ENCODE measurements at places on chromosomes 6 and 20.
A peak's percentile ranks its signal among the peaks of the same experiment; 100 is the strongest.

GRCh38 chr20:50517817-50518154 is 7.6 kb downstream of the PTPN1 start:
- no peak overlapping the region for H3K27ac ChIP-seq
- H3K4me3 ChIP-seq: no peak overlapping the region
- no peaks in the 10 kb centered on the region for H3K27me3 ChIP-seq
- H3K4me1 ChIP-seq: no peaks in the 10 kb centered on the region
- no peak for DNase-seq
- no peaks in the 10 kb centered on the region for H3K36me3 ChIP-seq

DNA sequence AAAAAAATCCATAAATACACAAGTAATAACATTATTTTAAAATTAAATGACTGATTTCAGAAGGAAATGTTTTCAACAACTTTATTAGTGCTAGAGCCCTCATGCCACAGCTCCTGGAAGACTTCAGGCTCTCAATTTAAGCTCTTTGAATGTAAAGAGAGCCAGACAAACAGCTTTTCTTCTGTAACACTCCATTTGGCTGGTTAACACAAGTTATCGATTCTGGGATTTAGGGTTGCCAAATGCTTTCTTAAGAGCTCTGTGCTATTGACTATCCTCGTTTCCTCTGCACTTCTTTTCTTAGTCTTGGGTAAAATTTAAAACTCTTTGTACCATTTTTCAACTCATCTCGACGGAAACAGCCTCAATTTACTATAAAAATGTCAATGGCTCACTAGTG is 402.5 kb downstream of the PRKN start:
- H3K36me3 ChIP-seq: no peaks in the 10 kb centered on the region
- no peak overlapping the region for H3K4me3 ChIP-seq
- DNase-seq: no peak
- no peaks in the 10 kb centered on the region for H3K4me1 ChIP-seq

GRCh38 chr6:125123468-125124048 is 30.0 kb upstream of the TPD52L1 start:
- DNase-seq: no peak
- H3K27ac ChIP-seq: no peak overlapping the region

DNA sequence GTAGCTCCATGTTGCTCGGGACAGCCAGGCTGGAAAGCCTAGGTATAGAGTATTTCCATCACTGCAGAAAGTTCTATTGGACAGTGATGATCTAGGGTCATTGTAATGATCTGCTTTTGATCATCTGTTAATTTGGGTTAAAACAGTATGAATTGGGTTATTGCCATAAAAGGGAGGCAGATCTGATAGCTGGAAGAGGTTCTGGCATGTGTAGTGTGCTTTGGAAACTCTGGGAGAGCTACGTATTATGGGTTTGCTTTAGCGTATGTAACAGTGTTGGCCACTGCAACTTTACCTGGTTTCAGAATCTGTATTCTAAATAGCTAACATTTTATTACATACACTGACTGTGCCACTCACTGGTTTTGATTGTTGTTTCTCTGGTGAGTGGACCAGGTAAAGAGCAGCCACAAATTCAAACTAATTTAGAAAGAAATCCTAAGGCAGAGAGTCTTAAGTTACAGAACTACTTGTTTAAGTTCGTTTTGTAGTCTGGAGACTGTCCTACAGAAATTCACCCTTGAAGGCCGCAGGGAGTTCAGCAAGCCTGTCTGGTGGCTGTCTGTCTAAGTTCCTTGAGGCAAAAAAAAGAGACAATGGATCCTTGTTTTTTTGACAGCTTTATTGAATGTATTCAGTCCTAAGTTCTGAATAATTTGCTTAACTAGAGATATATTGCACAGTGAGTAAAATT is 300.3 kb downstream of the PRL start:
- peaks cover 1% of the 10 kb centered on the region for H3K4me1 ChIP-seq
- no peak overlapping the region for H3K4me3 ChIP-seq
- no peak overlapping the region for H3K27ac ChIP-seq
- no peaks in the 10 kb centered on the region for H3K27me3 ChIP-seq
- DNase-seq: no peak
- H3K36me3 ChIP-seq: no peaks in the 10 kb centered on the region

- DNase-seq: no peak
- no peaks in the 10 kb centered on the region for H3K36me3 ChIP-seq
- no peaks in the 10 kb centered on the region for H3K4me1 ChIP-seq
- H3K27ac ChIP-seq: no peak overlapping the region
- no peaks in the 10 kb centered on the region for H3K27me3 ChIP-seq
- H3K4me3 ChIP-seq: no peak overlapping the region
Measured at GRCh38 chr20:57079031-57080005, 187.1 kb downstream of the BMP7 start.

DNA sequence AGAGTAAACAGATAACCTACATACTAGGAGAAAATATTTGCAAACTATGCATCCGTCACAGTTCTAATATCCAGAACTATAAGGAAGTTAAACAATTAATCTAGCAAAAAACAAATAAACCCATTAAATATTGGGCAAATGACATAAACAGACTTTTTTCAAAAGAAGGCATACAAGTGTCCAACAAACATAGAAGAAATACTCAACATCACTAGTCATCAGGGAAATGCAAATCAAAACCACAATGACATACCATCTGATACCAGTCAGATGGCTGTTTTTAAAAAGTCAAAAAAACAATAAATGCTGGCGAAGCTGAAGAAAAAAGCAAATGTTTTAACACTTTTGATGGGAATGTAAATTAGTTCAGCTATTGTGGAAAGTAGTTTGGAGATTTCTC is 1117.7 kb upstream of the MAP3K7 start:
- DNase-seq: no peak
- no peaks in the 10 kb centered on the region for H3K36me3 ChIP-seq
- H3K4me3 ChIP-seq: no peak overlapping the region
- no peaks in the 10 kb centered on the region for H3K4me1 ChIP-seq
- H3K27me3 ChIP-seq: no peaks in the 10 kb centered on the region
- H3K27ac ChIP-seq: no peak overlapping the region

GRCh38 chr6:98486057-98486456 is 348.3 kb upstream of the POU3F2 start:
- H3K36me3 ChIP-seq: no peaks in the 10 kb centered on the region
- H3K27ac ChIP-seq: no peak overlapping the region
- H3K27me3 ChIP-seq: no peaks in the 10 kb centered on the region
- no peak overlapping the region for H3K4me3 ChIP-seq
- peak; percentile 20 for DNase-seq

- no peak for DNase-seq
- H3K27me3 ChIP-seq: no peaks in the 10 kb centered on the region
Measured at GRCh38 chr6:148760258-148760534, 13.4 kb downstream of the UST start.

DNA sequence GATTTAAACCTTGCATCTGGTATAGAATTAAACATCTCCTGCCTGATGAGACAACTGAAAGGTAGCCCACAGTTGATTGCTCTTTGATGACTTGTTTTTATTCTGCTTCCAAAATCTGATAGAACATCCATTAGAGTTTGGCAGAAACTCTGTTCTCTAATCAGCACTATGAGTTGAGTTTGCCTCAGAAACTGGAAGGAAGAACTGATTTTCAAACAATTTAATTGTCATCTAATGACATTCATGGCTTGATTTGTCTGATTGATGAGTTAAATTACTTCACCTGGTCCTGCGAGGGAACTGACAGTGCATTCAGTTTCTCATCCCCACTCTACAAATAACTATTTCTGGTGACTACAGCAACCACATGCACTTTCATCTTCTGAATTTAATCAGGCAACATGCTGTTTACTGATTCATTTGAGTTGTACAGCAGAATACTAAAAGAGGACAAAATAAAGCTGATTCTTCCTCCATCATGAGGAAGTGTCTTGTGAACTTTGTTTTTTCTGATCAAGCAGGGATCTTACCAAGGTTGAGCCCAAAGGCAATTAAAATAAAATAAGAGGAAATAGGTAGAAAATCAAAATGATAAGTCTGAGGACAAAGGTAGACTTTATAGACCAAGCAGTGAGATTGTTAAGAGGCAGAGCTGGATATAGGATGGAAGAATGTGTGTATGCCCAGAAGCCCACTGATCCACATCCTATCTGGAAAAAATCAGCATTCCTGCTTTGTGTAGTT is 15.7 kb upstream of the MRAP2 start:
- H3K27ac ChIP-seq: no peak overlapping the region
- no peaks in the 10 kb centered on the region for H3K36me3 ChIP-seq
- no peak overlapping the region for H3K4me3 ChIP-seq
- no peaks in the 10 kb centered on the region for H3K27me3 ChIP-seq
- no peaks in the 10 kb centered on the region for H3K4me1 ChIP-seq

GRCh38 chr6:158068893-158069799 is 87.5 kb downstream of the SYNJ2 start:
- H3K27ac ChIP-seq: no peak overlapping the region
- peaks cover 2% of the 10 kb centered on the region for H3K36me3 ChIP-seq
- H3K27me3 ChIP-seq: no peaks in the 10 kb centered on the region
- H3K4me1 ChIP-seq: no peaks in the 10 kb centered on the region
- DNase-seq: peak; percentile 46

DNA sequence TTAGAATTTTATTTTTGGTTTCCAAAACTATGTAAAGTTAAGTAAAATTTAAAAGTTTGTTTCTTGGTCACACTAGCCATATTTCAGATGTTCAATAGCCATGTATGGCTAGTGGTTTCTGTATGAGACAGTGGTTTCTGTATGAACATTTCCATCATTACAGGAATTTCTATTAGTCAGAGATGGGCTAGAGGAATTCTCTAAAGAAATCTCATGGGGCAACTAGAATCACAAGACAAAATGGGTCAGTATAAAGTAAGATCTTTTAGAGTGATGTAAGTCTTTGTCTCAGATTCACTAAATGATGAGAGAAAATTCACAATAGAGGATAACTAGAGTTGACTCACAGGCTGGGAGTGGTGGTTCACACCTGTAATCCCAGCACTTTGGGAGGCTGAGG is 149.0 kb downstream of the FUT9 start:
- DNase-seq: no peak
- H3K27ac ChIP-seq: no peak overlapping the region
- no peaks in the 10 kb centered on the region for H3K4me1 ChIP-seq
- no peak overlapping the region for H3K4me3 ChIP-seq

- H3K36me3 ChIP-seq: no peaks in the 10 kb centered on the region
- no peaks in the 10 kb centered on the region for H3K4me1 ChIP-seq
- no peak overlapping the region for H3K4me3 ChIP-seq
- no peaks in the 10 kb centered on the region for H3K27me3 ChIP-seq
- DNase-seq: no peak
Measured at GRCh38 chr6:43393602-43394001, 24.2 kb upstream of the ZNF318 start.

- H3K36me3 ChIP-seq: no peaks in the 10 kb centered on the region
- no peak overlapping the region for H3K4me3 ChIP-seq
- no peaks in the 10 kb centered on the region for H3K4me1 ChIP-seq
- no peak overlapping the region for H3K27ac ChIP-seq
- DNase-seq: no peak
Measured at GRCh38 chr6:106113256-106113959, 27.3 kb downstream of the PRDM1 start.

- H3K27me3 ChIP-seq: peaks cover 52% of the 10 kb centered on the region
- H3K36me3 ChIP-seq: no peaks in the 10 kb centered on the region
- H3K27ac ChIP-seq: no peak overlapping the region
- DNase-seq: no peak
Measured at GRCh38 chr20:40692240-40693011, 3.4 kb upstream of the MAFB start.

DNA sequence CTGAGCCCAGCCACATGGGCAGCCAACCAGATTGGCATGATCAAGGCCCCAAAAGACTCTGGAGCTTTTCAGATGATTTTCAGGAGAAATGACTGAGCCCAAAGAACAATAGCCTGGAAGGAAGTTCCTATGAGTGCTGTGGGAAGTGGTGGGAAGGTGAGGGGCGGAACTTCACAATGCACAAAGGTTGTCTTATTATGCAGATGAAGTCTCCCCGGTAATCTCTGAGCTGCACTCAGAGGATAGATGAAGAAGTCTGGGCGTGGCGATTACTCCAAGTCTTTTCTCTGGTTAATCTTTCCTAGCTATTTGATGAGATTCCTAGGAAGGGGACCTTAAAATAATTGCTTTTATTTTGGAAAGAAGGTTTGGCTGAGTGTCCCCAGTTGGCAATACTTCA is 36.9 kb downstream of the LBP start:
- H3K4me1 ChIP-seq: no peaks in the 10 kb centered on the region
- no peak for DNase-seq
- no peak overlapping the region for H3K27ac ChIP-seq
- H3K27me3 ChIP-seq: no peaks in the 10 kb centered on the region
- no peak overlapping the region for H3K4me3 ChIP-seq

- no peaks in the 10 kb centered on the region for H3K27me3 ChIP-seq
- no peak for DNase-seq
- H3K4me1 ChIP-seq: no peaks in the 10 kb centered on the region
- no peak overlapping the region for H3K4me3 ChIP-seq
- H3K36me3 ChIP-seq: no peaks in the 10 kb centered on the region
Measured at GRCh38 chr6:170134471-170135440, 156.1 kb downstream of the DLL1 start.

DNA sequence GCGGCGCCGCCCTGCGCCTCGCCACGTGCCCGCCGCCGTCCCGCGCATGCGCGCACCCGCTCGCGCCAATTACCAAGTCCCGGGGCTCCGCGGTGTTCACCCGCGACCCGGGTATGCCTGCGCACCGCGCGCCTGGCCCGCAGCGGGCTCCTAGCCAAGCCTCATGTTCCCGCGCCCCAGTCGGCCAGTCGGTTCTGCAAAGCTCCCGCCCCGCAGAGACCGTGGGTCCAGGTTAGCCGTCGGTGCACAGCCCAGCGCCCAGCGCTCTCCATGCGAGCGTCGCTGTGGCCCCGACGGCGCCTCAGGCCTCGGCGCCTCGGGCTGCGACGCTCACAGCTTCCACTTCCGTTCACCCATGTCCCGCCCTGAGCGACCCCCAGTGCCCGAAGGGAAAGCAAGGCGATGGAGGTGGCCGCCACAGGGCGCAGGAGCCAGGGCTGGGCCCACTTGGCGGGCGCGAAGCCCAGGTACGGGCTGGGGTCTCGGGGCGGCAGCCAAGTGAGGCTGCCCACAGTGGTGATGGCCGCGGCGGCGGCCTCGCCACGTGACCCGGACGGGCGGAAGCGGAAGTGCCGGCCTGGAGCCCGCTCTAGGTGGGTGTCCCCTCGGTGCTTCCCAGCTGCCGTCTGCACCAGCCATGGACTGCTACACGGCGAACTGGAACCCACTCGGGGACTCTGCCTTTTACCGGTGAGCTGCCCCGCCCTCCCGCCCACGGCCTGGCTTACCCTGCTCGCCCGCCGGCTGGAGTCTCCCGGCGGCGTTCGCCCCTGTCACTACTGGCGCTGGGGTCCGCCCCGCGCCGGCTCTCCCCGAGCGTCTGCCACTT is at the start of the genes PCED1A and VPS16:
PCED1A (minus strand) TSS at position 518 of the 829 bp plus-strand sequence. CDS start 743 bp downstream, outside the sequence.
VPS16 (plus strand) TSS at position 608 of the 829 bp plus-strand sequence; CDS start at position 638, 30 bp downstream.
- no peaks in the 10 kb centered on the region for H3K4me1 ChIP-seq
- H3K27ac ChIP-seq: no peak within 1 kb of the TSS
- H3K36me3 ChIP-seq: no peaks in the 10 kb centered on the region
- peak; percentile 90 for DNase-seq
- H3K27me3 ChIP-seq: no peaks in the 10 kb centered on the region
- H3K4me3 ChIP-seq: peak within 1 kb of the TSS; percentile 77

- H3K36me3 ChIP-seq: no peaks in the 10 kb centered on the region
- no peaks in the 10 kb centered on the region for H3K4me1 ChIP-seq
- no peak overlapping the region for H3K4me3 ChIP-seq
Measured at GRCh38 chr6:141541581-141542324, 591.0 kb upstream of the GJE1 start.

- DNase-seq: no peak
- H3K27ac ChIP-seq: no peak overlapping the region
- peaks cover 4% of the 10 kb centered on the region for H3K36me3 ChIP-seq
- H3K27me3 ChIP-seq: no peaks in the 10 kb centered on the region
- H3K4me1 ChIP-seq: no peaks in the 10 kb centered on the region
Measured at GRCh38 chr20:2984956-2985661, 58.3 kb upstream of the GNRH2 start.

GRCh38 chr6:137978252-137978896 is 111.3 kb downstream of the TNFAIP3 start:
- no peak overlapping the region for H3K4me3 ChIP-seq
- H3K27me3 ChIP-seq: no peaks in the 10 kb centered on the region
- peak; percentile 21 for DNase-seq
- H3K4me1 ChIP-seq: no peaks in the 10 kb centered on the region
- no peaks in the 10 kb centered on the region for H3K36me3 ChIP-seq
